ENCODE measurements at places on chromosomes 1 and 21.

DNA sequence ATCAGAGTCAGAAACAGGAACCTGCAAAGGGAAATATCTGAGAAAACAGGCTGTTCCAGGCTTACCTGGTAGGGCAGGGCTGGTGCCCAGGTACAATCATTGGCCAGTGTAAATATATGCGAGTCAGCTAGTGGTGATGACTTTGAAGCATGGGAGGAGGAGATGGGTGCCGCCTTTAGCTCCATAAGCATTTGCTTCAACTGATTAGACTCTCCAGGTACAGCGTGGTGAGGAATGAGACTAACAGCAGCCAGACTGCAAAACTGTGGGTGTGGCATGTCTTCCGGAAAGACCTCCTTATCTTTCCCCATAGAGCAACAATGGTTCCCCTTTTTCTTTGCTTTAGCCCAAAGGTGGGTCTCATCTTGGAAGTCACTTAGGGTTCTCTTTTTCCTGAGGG, 137.2 kb downstream of the LRIG2 start:
- DNase-seq: no peak

GRCh38 chr1:63619558-63619957, 26.3 kb downstream of the PGM1 start:
- DNase-seq: no peak

DNA sequence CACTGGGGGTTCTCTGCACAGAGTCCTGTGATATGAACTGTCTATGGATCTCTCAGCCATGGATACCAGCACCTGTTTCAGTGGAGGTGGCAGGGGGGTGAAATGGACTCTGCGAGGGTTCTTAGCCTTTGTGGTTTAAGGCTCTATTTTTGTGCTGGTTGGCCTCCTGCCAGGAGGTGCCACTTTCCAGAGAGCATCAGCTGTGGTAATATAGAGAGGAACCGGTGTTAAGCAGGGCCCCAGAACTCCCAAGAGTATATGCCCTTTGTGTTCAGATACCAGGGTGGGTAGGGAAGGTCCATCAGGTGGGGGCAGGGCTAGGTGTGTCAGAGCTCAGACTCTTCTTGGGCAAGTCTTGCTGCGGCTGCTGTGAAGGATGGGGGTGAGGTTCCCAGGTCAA, 330.0 kb upstream of the PLD5 start:
- no peak for DNase-seq

- no peak for DNase-seq
Observed at GRCh38 chr1:46455951-46456350, 33.7 kb upstream of the DMBX1 start.

DNA sequence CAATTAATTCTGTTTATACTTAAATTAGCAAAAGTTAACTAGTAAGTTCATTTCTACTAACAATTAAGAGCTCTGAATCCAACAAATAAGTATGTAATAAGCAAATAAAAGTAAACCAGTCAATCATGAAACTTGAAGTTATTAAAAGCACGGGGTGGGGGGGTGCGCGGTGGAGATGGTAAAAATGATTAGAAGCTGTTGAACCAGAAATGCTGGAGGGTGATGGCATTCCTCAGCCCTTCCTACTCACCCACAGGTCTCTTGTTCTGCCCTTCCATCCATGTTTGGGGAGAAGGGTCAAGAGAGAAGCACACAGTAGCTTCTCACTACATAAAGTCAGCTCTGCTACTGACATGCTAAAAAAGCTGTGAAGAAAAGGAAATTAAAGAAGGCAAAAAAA, 63.5 kb downstream of the AKT3 start:
- no peak for DNase-seq

DNA sequence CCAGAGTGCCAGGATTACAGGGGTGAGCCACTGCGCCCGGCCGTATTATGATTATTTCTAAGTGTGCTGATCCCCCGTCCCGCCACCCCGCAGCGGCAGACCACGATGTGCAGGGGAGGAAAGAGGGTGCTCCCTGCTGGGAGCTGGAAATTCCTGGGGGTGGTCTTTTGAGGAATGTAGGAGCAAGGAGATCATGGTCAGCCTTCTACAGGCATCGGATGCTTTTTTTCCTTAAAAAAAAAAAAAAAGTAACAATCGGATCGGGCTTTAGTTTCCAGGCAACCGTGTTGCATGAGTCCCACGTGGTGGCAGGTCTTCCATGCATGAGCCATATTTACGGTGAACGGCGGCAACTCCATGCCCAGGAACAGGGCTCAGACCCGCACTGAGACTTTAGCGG, 74.2 kb upstream of the COX20 start:
- DNase-seq: no peak

DNA sequence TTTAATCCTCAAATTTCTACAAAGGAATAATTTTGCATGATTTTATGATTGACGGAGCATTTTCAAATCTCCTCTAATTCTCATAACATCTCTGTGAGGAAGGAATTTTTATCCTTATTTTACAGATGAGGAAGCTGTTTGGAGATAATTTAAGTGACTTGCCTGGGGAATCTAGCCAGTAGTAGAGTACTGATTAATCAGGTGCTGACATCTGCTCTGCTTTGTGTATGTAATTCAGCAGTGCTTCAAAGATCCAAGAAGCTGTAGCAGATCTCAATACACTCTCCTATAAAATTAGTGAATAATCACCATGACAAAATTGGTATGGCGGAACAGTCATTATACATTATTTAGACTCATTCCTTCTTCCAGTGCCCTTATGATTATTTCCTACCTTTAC, 46.0 kb downstream of the DPH5 start:
- no peak for DNase-seq

DNA sequence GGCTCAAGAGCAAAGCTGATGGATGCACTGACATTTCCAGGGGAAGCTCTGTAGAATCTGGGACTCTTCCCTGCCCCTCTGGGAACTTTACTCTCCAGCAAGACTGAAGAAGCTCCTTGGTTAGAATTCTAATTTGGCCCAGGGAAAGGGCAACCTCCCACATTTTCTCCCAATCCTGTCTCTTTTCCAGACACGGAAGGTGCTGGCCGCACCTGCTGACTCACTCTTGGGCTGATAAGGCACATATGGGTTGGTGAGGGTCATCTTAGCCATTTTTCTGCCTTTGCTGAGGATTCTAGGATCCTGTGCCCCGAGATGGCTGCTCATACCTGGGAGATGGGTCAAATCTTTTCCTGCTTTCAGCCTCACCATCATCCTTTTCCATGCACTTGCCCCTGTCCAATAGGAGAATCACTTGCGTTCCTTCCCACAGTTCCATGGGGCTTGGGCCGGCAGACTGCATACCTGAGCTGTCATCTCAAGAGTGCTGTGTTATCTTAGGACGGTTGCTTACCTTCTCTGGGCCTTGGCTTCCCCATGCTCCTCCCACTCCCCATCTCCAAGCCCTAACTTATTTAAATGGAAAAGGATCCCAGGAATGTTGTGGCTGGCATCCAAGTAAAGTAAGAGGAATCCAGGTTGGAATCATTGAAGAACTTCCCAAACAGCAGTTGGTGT, 1.3 kb downstream of the TINAGL1 start:
- no peak for DNase-seq

GRCh38 chr1:217431395-217431794, 199.5 kb downstream of the GPATCH2 start:
- DNase-seq: no peak

DNA sequence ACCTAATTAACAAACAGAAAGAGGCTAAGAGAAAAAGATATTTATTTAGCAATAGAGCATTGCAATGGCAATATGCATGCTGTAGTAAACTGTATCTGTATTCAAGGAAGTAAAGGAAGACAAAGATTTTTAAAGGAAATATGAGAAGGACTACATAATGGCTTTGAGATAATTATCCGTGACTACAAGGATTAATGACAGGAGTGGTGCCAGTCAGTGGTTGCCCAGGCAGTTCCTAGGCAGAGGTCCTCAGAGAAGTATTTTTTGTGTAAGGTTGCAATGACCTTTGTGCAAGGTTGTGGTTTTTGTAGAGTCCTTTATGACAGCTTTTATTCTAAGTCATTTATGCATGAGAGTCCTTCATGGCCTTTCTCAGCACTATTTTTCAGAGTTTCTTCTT, 711.1 kb upstream of the CHRM3 start:
- no peak for DNase-seq

DNA sequence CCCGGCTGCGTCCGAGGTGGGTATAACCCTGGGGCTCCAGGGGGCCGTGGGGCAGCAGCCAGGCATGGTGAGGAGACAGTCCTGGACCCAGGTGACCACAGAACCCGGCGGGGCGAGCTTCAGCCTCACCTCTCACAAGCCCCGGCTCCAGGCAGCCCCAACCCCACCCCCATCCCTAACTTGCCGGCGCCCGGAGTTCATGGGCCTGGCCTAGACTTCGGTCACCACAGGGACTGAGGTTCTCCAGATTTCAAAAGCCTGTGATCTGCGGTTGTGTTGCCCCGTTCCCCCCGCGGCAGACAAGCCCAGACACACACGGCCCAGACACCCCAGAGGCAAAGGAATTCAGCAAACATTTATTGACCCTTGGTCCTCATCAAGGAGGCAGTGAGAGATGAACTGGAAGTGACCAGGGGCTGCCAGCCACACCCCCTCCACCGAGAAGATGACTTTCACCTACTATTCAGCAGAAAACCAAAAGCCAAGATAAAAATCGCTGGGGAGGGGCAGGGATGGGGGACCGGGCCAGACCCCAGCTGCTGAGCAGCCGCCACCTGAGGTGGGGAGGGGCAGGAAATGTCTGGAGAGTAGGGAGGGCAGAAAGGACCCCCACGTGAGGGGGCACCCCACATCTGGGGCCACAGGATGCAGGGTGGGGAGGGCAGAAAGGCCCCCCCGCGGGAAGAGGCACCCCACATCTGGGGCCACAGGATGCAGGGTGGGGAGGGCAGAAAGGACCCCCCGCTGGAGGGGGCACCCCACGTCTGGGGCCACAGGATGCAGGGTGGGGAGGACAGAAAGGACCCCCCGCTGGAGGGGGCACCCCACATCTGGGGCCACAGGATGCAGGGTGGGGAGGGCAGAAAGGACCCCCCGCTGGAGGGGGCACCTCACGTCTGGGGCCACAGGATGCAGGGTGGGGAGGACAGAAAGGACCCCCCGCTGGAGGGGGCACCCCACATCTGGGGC, 3.9 kb downstream of the HES4 start:
- DNase-seq: no peak

GRCh38 chr1:172185211-172185610, 235.3 kb upstream of the C1orf105 start:
- no peak for DNase-seq

GRCh38 chr1:23544444-23545389, 13.7 kb upstream of the E2F2 start:
- peak; percentile 28 for DNase-seq

DNA sequence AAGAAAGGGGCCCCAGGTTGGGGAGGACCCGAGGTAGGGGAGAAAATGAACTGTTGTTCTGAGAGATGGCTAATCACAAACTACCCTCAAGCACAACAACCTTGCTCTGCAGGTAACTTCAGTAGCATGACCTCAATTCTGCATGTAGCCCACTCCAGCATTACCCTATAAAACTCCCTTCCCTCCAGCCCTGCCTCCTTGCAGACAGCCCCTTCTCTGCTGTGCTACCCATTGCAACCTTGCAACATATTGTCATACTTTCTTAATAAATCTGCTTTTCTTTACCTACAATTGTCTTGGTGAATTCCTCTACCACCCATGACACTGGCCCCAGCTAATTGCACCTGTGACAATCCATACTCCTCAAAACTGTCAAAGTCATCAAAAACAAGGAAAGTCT, 428.9 kb downstream of the MATN1 start:
- no peak for DNase-seq

DNA sequence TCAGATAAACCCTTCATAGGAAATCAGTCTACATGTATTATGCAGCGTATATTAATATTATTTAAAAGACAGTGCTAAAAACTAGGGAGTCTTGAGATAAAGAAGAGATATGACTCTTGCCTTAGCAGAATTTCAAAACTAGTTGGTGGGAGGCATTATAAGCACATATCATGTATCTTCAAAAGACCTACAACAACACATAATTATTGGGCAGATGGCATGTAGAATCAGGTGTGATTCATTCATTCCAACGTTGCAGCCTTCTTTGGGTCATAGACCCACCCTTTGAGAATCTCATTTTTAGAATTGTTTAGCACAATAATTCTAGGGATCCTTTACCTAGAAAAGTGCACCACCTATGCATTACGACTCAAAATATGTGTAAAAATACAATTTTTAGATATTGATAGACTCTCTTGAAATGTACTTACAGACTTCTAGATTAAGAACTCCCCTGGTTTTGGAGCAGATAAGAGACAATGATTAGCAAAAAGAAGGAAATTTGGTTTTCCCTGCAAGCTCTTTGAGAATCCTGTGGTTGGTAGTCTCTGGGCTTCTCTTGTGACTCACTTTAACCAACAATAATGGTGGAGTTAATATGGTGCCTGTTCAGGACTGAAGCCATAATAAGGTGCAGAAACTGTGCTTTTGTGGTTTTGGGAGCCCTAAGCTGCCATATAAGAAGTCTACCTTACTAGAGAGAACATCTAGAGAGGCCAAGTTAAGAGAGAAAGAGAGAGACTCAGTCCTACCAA, 85.3 kb upstream of the RGS4 start:
- DNase-seq: no peak

DNA sequence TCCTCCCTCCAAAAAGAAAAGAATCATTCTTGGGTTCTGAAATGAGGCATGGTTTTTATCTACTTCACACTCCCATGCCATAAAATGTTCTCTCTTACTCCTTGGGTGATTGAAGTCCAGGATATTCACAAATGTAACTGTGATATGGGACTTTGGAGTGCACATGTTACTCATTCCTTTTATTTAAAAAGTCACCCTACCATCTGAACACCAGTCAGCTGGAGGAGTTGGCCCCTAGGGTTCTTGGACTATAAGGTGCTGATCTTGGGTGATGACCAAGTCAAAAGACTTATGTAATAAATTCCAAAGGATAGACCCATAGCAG, 128.4 kb downstream of the CLIC6 start:
- no peak for DNase-seq

DNA sequence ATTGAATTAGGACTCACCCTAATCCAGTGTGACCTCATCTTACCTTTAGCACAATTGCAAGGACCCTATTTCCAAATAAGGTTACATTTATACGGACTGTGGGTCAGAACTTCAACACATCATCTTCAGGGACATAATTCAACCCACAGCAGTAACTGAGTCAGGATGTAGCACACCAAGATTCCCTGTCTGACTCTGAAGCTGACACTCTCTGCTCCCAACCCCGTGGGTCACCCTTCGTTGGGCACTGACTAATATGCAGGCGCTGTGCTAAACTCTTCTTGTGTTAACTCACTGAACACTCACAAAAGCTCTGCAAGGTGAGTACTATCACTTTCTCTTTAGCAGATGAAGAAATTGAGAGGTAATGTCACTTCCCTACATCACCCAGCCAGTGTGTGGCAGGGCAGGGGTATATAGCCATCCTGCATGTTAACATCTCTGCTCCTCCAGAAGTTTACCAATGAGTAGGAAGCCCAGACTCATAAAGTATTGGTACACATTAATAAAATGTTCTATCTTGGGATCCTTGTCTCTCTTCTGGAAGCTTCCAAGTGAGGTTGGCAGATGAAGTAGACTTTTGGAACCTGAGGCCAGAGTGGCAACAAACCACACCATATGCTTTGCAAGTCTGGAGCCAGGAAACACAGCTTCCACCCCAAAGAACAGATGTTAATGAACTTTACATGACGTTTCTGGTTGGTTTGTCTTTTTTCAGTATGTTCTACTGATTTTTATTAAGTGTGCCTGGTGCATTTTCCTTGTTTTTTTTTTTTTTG, 139.2 kb upstream of the KLHDC7A start:
- no peak for DNase-seq

Data from NCI-H524 treated with DMSO at 0.1 percent for 48 hours (cell line).